ENCODE measurements at places on chromosomes 4 and X. TPM values are rescaled to one million over a fixed set of nuclear protein-coding genes. Genes with fewer than 3 reads are reported as not detected.

The GLUD2 gene
- 5.8 TPM for total RNA-seq

DNA sequence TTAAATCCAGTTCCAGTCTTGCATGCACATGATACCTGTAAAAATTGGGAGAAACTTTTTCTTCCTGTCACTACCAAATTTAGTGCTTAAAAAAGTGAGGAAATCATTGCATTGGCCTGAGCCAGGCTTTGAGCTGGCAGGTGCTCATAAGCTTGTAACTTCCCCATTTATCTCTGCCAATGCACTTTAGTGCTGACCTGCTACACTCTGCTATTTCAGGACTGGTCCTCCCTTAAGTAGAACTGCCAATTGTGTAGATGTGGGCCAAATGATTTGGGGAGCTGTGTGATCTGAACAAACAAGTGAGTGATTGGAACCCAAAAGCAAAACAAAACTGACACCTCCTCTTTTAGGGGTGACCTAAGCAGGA, 51.8 kb downstream of the ZNF827 start:
- DNase-seq: no peak
- no peak overlapping the region for H3K27ac ChIP-seq
- peaks cover 25% of the 10 kb centered on the region for H3K4me1 ChIP-seq
- H3K4me3 ChIP-seq: no peak overlapping the region
- H3K27me3 ChIP-seq: no peaks in the 10 kb centered on the region

DNA sequence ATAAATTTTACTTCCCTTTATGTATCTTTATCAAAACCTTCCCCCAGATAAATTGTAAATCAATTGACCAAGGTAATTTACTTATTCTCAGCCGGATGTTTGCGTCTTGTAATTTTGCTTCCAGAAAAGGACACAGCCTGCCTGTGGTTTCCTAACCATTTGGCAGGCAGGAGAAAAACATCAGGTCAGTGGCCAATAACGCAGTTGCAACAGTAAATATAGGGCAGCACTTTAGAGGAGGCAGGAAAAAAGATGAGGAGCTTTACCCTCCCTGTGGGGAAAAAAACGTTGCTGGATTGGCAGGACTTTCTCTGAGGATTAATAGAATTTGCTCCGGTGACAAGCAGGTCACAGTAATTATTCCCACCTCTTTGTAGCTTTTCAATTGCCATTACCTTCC, 2618.1 kb downstream of the ARAP2 start:
- no peak overlapping the region for H3K27ac ChIP-seq
- H3K4me1 ChIP-seq: no peaks in the 10 kb centered on the region
- H3K4me3 ChIP-seq: no peak overlapping the region
- H3K27me3 ChIP-seq: no peaks in the 10 kb centered on the region

GRCh38 chrX:19443869-19444526, 71.3 kb downstream of the MAP3K15 start:
- H3K4me1 ChIP-seq: no peaks in the 10 kb centered on the region
- H3K27ac ChIP-seq: no peak overlapping the region
- H3K27me3 ChIP-seq: no peaks in the 10 kb centered on the region
- H3K4me3 ChIP-seq: no peak overlapping the region

GRCh38 chr4:56245547-56246232, 141.6 kb downstream of the AASDH start:
- no peaks in the 10 kb centered on the region for H3K27me3 ChIP-seq
- H3K36me3 ChIP-seq: peaks cover 3% of the 10 kb centered on the region
- no peak overlapping the region for H3K4me3 ChIP-seq
- no peak for DNase-seq

- H3K4me1 ChIP-seq: peaks cover 22% of the 10 kb centered on the region
- no peak overlapping the region for H3K27ac ChIP-seq
- DNase-seq: no peak
- H3K4me3 ChIP-seq: no peak overlapping the region
- H3K36me3 ChIP-seq: no peaks in the 10 kb centered on the region
These were observed 1364.4 kb downstream of the STIM2 start for GRCh38 chr4:28225050-28225449.

The MAGEA3 gene
- not detected for total RNA-seq

GRCh38 chrX:10231461-10231860, 74.7 kb downstream of the CLCN4 start:
- DNase-seq: no peak
- peaks cover 8% of the 10 kb centered on the region for H3K36me3 ChIP-seq
- no peak overlapping the region for H3K4me3 ChIP-seq
- H3K27ac ChIP-seq: no peak overlapping the region

The CDKL2 gene
- total RNA-seq: 0.71 TPM

The CTAG1A gene
- total RNA-seq: not detected

DNA sequence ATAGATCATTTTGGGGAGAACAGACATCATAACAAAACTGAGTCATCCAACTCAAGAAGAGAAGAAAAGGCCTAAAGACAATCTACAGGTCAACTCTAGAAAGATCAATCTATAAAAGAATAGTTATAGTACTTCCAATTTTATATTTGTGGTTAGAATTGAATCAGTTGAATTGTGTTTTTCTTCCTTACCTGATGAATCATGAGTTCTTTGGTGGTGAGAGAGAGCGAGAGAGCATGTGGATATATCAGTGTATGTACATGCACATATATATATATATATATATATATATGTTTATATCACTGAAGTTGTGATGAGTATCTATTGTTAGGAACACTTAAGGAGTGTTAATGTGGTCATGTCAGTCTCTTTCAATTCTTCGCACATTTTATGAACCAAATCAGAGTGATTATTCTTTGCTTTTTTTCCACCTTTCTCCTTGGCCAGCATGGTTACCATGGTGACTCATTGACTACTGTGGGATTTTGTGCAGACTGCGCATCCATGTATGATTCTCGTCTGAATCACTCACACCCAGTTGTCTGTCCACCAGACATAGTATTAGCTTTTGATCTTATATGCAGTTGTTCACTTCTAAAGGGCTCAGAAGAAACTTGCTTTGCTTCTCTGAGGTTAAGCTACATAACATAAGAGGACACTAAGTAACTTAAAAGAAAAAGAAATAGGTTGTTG, 90.4 kb upstream of the RAB40AL start:
- no peak overlapping the region for H3K4me3 ChIP-seq
- H3K36me3 ChIP-seq: no peaks in the 10 kb centered on the region
- no peak for DNase-seq
- no peak overlapping the region for H3K27ac ChIP-seq
- no peaks in the 10 kb centered on the region for H3K27me3 ChIP-seq

- peaks cover 5% of the 10 kb centered on the region for H3K36me3 ChIP-seq
- no peak for DNase-seq
- H3K27ac ChIP-seq: peak overlapping the region; percentile 79
- no peaks in the 10 kb centered on the region for H3K27me3 ChIP-seq
- peak overlapping the region; percentile 39 for H3K4me3 ChIP-seq
These were observed 131.7 kb upstream of the PCDH18 start for GRCh38 chr4:137664046-137664387.

GRCh38 chrX:107448998-107449835, at the start of gene FRMPD3:
TSS of gene FRMPD3 (plus strand) at chrX:107449652. CDS start at chrX:107526589, 76,937 bp downstream.
- H3K4me3 ChIP-seq: peak within 1 kb of the TSS; percentile 86
- no peak for DNase-seq
- peaks cover 12% of the 10 kb centered on the region for H3K4me1 ChIP-seq
- H3K27me3 ChIP-seq: peaks cover 24% of the 10 kb centered on the region
- H3K36me3 ChIP-seq: no peaks in the 10 kb centered on the region

- no peak overlapping the region for H3K4me3 ChIP-seq
- no peak overlapping the region for H3K27ac ChIP-seq
- peaks cover 13% of the 10 kb centered on the region for H3K36me3 ChIP-seq
- no peaks in the 10 kb centered on the region for H3K4me1 ChIP-seq
These were observed 20.2 kb downstream of the ITGB1BP2 start for GRCh38 chrX:71321731-71322130.

DNA sequence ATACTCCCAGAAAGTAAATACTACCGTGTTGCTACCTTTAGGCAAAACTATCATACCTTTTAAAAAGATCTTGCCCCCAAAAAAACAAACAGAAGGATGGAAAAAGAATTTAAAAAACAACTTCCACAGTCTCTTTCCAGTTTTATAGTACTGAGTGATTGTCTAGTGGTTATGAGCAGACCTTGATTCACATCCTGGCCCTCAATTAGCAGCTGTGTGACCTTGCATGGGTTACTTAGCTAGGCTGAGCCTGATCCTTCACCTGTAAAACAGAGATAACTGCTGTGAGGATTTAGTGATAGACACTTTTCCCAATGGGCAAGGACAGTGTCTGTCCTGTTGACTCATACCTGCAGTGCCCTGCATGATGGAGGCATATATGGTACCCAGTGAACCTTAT, 49.0 kb downstream of the SMAD1 start:
- H3K27me3 ChIP-seq: no peaks in the 10 kb centered on the region
- H3K27ac ChIP-seq: no peak overlapping the region
- DNase-seq: no peak
- H3K4me1 ChIP-seq: peaks cover 23% of the 10 kb centered on the region

GRCh38 chrX:1853916-1854315, 239.1 kb downstream of the ASMT start:
- no peak for DNase-seq
- H3K27me3 ChIP-seq: no peaks in the 10 kb centered on the region
- H3K36me3 ChIP-seq: no peaks in the 10 kb centered on the region
- no peak overlapping the region for H3K4me3 ChIP-seq
- H3K27ac ChIP-seq: no peak overlapping the region

GRCh38 chr4:164937576-164938270, 39.7 kb downstream of the TRIM61 start:
- no peaks in the 10 kb centered on the region for H3K4me1 ChIP-seq
- no peak overlapping the region for H3K27ac ChIP-seq
- no peaks in the 10 kb centered on the region for H3K36me3 ChIP-seq
- no peaks in the 10 kb centered on the region for H3K27me3 ChIP-seq

All from type B pancreatic cell (in vitro differentiated cells).